Stimulated activated CD8-positive, alpha-beta memory T cell treated with anti-CD3 and anti-CD28 coated beads, Interleukin-4, amount 100 ng/mL, for 4 hours (primary cell): ENCODE measurements at places on chromosomes 5 and 9.

GRCh38 chr9:14354201-14354600 is 40.3 kb upstream of the NFIB start:
- DNase-seq: no peak

DNA sequence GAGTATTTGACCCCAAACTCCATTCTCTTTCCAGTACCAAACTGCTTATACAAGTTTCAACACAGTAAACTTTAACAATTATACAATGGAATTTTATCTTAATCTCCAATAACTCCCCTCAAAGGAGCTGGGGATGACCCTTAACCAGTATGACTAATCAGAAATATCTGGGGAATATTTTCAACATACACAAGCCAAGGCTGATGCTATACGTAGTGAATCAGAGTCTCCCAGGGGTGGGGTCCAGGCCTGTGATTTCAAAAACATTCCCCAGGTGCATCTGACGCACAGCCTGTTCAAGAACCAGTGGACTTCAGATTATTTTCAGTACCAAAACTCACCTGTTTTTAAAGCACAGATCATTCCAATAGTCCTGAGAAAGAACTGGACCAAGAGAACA is 11.8 kb upstream of the SEMA5A start:
- no peak for DNase-seq

DNA sequence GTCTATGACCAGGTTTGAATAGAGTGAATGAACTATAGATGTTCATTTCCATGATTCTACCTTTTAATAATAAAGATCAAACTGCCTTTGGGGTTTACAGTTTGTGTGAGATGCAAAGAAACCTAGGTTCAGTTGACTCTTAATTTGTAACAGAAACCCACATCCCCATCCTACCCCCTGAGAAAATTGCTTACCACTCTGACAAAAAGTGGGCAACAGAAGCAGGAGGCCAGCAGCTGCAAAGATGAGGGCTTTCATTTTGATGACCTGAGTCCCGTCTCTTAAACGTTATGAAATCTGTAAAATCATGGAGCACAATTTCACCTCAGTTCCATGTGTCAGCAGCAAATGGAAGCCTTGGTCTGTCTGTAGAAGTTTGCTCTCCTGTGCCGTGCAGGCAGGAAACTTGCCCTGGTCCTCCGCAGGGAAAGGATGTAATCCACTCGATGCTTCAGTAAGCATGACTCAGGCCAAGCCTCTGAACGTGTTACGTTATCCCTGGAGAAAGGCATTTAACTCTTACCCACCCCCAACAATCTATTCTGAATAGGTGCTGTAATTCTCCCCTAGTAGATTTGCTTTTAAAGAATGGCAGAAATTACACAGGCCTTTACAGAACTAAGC is at the start of gene F2RL2:
F2RL2 (minus strand) TSS at position 431 of the 624 bp plus-strand sequence; CDS start at position 258, 173 bp downstream.
- DNase-seq: no peak

DNA sequence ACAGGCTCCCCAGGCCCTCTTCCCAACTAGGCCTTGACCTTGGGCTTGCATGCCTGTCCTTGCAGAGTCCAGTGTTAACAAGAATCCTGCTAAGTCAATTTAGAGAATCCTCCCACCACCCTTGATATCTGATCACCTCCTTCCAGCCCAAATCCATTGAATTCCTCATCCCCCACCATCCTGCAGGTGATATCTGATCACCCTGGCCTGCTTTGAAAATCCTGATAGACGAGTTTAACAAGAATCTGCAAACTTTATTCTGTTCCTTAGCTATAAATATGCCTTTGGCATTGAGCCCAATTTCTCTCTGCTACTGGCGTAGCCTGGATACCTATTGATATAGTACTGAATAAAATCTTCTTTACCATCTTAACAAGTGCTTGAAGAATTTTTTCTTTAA is 125.5 kb downstream of the DIRAS2 start:
- no peak for DNase-seq

- DNase-seq: no peak
Measured at GRCh38 chr5:12413585-12413984, 509.3 kb upstream of the CTNND2 start.

GRCh38 chr9:23799521-23799920 is 26.5 kb downstream of the ELAVL2 start:
- no peak for DNase-seq

DNA sequence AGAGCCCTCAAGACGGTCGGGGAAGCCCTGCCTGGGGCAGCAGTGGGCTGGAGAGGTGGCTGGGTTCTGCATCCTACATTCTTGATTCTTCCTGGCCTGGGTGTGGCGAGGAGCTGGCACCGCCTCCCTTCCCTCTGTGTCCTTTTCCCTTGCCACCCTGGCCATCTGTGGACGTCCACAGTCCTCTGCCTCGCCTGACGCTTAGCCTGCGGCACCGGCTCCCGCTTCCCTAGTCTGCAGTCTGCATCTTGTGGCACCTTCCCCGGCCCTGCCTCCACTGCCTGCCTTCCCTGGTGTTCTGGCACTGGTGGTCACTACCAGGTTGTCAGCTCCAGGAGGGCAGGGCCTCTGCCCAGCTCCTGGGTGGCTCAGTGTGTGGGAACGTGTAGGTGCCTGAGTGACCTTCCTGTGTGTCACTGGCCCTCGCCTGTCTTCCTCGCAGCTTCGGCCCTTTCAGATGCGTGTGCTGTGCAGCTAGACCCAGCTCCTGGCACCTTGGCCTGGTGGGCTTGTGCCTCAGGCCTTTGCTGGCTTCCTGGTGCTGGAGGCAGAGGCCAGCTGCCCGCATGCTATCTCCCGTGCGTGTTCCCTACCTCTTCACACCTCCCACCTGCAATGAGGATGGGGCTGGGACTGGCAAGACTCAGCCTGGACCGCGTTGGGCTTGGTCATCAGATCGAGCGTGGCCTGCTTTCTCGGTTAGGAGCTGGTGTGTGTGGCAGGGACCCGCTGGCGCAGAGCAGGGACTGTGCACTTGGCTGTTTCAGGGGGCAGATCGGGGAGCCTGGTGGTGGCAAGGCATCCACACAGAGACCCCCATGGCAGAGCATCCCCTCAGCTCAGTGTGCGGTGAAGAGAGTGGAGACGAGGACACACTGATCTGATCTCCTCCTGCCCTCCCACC is 20.9 kb downstream of the TRAF2 start:
- no peak for DNase-seq

- DNase-seq: no peak
Measured at GRCh38 chr9:129580211-129580915, 40.5 kb downstream of the C9orf50 start.

GRCh38 chr9:95027914-95028852 is 289.3 kb downstream of the FANCC start:
- no peak for DNase-seq

DNA sequence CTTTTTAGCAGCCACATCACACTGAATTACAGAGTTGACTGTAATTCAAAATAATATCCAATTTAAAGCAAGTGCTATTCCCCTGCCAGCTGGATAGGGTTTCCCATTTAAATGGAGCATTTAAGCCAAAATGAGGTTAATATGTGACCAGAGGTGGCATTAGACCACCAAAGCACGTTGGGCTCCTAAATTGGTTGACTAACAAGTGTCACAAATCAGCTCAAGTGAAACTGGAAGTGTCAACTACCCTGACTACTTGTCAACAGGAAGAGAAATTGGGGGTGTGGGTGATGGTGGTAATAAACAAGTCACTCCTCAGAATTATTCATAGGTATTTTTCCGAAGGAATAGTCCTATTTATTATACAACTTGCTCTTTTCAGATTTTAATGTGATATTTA is 609.6 kb upstream of the TLE4 start:
- DNase-seq: no peak

DNA sequence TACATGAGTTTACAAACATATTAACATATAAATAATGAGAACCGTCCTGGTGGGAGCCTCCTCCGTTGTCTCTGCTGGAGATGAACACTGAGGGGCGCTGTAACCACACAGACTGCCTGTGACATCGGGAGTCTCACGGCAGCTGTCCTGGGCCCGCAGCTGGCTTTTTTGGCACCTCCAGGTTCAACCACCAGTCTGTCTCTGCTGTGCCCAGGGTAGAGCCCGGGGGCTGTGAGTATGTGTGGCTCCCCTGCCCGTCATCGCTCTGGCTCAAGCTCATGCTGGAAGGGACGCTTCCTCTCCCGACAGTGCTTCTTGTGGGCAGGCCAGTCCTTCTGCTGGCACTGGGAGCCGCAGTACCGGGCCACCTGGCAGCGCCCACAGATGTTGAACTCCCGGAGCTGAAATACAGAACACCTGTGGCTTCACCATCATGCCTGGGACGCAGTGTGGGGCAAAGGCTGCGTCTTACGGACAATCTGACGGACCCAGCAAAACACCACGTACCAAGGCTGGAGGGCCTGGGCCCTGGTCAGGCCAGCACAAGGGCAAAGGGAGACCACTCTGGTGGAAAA is 3.6 kb upstream of the DPH7 start:
- DNase-seq: no peak

- no peak for DNase-seq
Measured at GRCh38 chr5:73454379-73455036, 5.9 kb upstream of the FOXD1 start.

DNA sequence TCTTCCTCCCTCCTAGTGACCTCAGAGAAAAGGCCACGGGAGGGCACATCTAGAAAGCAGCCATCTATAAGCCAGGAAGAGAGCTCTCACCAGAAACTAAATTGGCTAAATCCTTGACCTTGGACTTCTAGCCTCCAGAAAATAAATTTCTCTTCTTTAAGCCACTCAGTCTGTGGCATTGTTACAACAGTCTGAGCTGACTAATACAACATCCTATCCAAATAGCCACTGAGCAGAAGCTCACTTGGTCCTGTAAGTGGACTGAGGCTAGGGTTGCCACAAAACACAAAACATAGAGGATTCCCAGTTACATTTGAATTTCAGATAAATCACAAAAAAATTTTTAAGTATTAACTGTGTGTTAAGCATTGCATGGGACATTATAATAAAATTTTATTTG is 383.4 kb downstream of the MLLT3 start:
- no peak for DNase-seq

DNA sequence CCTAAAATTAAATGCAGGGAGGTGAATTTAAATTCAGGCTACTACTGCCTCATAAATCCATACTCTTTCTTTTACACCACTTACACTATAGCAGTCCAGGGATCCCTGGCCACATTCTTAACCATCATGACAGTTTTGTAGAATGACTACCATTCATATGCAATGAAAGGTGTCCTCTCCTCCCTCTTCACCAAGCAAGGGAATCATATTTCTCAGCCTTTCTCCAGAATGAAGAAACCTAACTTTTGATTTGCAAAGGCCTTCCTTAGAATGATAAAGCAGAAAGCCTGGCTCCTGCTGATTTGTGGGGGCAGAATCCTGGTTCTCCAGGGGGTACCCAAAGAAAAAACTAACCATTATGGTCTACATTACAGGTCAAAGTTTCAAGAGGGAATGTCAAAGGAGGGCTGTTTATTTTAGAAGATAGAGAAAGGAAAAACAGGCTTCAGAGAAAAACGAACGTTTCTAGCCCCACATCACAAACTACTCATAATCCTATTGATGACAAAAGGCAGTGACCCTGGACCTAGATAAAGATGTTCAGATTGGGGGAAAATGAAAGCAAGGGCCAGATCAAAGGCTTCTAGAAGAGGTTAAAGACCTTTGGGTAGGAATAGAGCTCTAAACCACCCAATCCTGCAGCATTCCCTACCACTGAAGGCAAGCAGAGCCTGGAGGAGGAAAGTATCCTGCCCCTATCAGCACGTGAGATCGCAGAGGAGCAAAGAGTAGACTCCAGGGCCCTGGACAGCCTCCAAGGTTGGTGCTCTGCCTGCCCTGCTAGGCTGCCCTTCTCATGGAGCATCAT is 11.5 kb downstream of the WNT8A start:
- DNase-seq: no peak

DNA sequence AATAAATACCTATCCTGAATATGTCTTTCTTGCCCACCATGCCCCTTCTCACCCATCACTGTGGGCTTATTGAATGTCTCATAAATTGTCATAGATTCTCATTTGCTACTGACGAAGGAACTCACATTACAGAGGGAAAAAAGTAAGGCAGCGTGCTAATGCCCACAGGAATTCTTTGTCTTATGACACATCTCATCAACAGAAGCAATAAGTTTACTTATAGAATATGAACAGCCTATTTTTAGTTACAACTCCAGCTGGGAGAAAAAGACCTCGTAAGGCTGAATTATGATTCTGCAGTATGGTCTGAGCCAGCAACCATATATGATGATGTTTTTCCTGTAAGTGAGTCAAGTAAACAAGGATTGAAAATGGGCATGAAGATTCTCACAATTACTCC is 22.4 kb upstream of the ATG10 start:
- DNase-seq: no peak

GRCh38 chr5:144798595-144798994 is 627.9 kb downstream of the KCTD16 start:
- no peak for DNase-seq

DNA sequence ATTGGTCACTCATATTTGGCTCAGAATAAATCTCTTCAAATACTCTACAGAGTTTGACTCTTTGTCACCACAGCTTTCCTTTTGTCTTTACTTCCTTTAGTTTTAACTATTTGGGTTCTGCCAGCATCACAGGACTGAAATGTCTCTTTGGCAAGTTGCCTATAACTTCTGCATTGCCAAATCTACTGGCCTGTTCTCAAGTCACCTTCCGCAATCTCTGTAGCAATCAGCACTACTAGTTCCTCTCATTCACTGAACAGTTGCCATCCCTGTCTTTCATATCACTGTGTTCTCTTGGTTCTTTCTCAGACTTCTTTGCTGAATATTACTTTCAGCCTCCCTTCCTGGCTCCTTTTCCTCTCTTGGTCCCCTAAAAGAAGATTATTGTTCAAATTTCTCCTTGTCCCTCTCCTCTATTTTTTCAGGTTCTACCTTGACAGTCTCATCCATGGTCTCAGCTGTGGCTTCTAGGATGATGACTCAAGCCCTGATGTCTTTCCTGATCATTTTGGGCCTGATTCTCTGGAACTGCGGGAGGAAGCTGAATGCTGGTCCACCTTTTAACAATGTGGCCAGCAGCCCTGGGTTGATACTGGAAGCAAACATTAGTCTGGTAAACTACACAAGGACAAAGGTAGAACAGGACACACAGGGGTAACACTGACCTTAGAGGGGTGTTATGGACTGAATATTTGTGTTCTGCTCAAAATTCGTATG is 44.0 kb upstream of the LIFR start:
- no peak for DNase-seq

DNA sequence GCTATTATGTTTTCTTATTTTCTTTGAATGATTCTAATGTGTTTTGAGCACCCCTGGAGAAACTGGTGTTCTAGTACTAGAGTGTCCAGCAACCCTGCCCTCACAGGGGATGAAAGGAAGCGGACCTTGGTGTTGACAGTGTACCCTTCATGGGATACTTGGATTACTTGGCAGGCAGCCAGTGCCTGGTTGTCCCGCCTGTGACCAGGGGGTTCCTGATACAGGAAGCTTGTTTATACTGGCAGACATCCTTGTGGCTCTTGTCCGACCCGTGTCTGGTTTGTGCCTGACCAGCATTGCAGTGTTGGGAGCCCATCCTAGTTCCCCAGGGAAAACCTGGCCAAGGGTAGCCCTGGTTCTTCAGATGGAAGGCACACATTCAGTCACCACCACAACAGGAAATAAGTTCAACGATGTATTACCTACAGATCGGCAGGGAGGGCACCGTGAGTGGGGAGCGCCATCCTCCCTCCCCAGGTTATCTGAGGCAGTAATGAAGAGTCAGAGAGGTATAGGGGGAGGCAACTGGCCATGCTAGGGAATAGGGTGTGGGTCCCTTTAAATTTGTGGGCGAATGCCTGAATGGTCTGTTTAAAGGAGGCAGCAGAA is 47.3 kb downstream of the CACNA1B start:
- DNase-seq: no peak

- no peak for DNase-seq
Measured at GRCh38 chr9:134327671-134328231, 1.5 kb downstream of the RXRA start.

- no peak for DNase-seq
Measured at GRCh38 chr9:22722492-22722891, 275.9 kb downstream of the DMRTA1 start.
